ENCODE measurements at places on chromosomes 16 and 17.

DNA sequence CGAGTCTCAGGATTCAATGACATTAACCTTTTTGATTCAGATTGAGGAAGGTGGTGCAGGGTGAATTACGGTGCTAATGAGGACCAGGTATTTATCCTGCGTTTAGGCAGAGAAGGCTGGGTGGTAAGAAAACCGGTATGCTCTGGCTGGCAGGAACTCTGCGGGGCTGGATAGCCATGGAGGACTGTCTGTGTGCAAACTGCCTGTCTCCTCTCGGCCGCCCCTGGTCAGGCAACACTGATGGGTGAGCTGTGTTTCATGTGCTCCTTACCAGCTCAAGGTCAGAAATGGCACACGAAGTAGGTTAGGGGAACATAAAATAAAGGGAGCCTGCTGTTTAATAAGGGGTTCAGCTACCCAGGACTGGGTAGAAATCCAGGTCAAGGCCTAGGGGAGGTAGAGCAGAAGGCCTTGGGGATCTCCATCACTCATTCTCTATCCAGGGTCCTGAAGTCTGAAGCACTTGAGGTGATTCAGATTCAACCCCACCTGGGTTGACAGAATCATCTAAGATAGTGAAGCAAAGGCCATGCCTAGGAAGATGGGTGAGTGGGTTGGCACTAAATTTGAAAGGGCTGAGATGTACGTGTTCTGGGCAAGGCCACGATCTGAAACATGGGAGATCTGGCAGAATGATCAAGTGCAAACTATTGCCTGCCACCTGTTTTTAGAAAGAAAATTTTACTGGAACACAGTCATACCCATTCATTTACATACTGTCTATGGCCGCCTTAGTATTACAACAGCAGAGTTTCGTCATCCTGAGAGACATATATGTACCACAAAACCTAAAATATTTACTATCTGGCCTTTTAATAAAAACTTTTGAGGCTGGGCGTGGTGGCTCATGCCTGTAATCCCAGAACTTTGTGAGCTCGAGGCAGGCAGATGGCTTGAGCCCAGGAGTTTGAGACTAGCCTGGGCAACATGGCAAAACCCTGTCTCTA, 292.5 kb downstream of the XYLT1 start:
- DNase-seq, result no peak

- no peak for DNase-seq
Observed at GRCh38 chr17:73625991-73626673, 18.1 kb downstream of the SDK2 start.

DNA sequence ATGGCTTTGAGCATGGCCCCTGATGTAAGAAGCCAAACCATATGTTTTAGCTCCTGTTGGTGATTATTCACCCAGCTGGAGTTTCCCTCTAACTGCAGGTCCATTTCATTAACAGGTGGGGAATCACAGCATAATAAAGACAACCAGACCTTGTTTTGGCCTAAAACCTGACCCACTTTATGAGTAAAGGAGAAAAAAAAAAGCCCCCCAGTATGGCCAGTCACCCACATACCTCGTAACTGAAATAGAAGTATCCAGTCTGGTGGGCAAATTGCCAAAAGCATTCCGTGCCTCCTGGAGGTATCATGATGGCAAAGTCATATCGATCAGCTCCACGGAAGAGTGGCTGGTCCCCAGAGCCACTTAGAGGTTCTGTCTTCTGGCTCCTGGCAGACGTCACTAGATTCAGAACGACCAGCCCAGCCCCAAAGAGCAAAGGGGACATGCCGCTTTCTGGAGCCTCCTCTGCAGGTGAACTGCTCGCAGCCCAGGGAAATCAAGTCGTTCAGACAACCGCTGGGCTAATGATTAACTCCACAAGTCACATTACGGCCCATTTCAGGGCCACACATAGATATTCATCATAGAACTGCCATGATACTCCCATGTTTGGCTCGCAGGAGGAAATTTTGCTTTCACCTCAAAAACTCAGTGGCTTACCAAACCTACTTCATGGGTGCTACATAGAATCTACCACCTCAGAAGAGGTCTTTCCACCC, at the start of gene TMED6:
TMED6 (minus strand) TSS at position 478 of the 719 bp plus-strand sequence; CDS start at position 445, 33 bp downstream.
- DNase-seq, result no peak

- no peak for DNase-seq
Observed at GRCh38 chr17:1641065-1641403, 4.5 kb downstream of the SCARF1 start.

- DNase-seq, result no peak
Observed at GRCh38 chr17:3907483-3908216, 8.6 kb downstream of the P2RX1 start.

DNA sequence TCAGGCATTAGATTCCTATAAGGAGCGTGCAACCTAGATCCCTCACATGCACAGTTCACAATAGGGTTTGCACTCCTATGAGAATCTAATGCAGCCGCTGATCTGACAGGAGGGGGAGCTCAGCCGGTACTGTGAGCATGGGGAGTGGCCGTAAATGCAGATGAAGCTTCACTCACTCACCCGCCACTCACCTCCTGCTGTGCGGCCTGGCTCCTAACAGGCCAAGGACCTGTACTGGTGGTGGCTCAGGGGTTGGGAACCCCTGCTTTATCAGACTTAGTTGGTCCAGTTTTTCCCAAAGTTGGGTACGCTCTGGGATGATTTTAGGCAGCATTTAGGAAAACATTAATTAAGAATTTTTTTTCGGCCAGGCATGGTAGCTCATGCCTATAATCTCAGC, 103.8 kb downstream of the MARF1 start:
- peak; percentile 36 for DNase-seq

DNA sequence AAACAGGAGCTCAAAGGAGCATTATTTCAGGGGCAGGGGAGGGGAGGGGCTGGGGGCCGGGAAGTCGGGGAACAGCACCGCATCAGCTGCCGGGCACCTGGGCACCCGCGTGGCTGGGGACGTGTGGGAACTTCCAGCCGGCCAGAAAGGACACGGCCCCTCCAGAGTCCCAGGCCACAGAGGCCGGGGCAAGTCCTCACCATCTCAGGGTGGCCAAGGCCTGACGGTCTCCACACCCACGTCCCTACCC, 1.1 kb downstream of the PGAP6 start:
- no peak for DNase-seq

DNA sequence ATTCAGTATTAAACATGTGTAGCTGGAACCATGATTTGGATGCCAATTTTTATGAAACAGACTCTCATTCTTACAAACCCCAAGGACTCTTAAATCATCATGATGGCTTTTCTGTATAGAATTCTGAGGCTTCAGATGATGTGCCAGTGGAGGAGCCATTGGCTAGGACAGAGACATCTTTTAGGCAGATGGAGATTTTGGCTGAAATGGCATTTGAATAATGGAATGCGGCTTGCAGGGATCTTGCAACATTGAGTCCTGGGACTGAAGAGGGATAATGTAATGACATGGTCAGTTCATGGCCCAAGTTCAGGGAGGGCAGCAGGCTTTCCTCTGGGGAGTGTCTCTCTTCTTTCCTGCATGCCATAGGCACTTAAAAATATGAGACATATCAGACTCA, 172.4 kb downstream of the ABCA8 start:
- no peak for DNase-seq

DNA sequence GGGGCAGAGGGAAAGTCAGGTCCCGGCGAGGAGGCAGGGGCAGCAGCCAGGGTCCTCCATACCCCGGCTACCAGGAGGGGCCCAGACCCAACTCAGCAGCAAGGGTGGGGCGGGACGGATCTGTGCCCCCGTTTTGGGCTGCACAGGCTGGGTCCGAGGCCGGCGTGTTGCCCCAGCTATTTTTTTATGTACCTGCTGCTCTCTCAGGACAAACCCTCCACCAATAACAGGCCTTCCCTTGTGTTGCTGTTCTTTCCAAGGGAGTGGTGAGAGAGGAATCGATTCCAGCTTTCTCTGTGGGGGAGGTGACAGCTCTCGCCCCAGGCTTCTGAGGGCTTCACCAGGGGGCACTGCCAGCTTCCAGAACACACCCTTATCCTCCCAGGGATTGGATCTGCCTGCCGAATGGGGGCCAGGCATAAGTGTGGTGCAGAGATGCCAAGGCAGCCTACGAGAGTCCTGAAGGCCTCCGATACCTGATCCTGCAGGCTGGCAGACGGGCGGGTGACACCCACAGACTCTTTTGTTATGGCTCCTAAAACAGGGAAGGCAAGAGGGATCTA, 22.3 kb downstream of the RTN4RL1 start:
- DNase-seq, result no peak

DNA sequence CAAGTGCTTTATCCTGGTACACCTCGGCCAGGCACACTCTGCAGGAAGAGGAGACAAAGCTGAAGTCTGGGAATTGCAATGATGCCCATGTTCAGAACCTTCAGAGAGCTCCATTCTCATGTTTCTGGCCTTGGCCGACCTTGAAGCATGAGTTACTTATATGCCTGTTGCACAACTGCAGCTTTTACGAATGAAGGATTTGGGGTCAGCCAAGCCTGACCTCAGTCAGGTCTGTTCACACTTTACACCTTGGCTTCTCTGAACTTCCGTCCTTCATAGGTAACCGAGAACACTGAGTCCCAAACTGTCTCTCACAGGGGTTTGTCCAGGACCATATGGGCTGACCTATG, 66.7 kb downstream of the GTF3C1 start:
- no peak for DNase-seq

- DNase-seq, result no peak
Observed at GRCh38 chr16:22711847-22712246, 102.1 kb upstream of the HS3ST2 start.

GRCh38 chr17:73855720-73856333, 211.6 kb upstream of the SDK2 start:
- no peak for DNase-seq

- no peak for DNase-seq
Observed at GRCh38 chr17:45342871-45343526, 26.2 kb upstream of the MAP3K14 start.

GRCh38 chr17:18862011-18862410, 4.1 kb downstream of the PRPSAP2 start:
- DNase-seq, result no peak

DNA sequence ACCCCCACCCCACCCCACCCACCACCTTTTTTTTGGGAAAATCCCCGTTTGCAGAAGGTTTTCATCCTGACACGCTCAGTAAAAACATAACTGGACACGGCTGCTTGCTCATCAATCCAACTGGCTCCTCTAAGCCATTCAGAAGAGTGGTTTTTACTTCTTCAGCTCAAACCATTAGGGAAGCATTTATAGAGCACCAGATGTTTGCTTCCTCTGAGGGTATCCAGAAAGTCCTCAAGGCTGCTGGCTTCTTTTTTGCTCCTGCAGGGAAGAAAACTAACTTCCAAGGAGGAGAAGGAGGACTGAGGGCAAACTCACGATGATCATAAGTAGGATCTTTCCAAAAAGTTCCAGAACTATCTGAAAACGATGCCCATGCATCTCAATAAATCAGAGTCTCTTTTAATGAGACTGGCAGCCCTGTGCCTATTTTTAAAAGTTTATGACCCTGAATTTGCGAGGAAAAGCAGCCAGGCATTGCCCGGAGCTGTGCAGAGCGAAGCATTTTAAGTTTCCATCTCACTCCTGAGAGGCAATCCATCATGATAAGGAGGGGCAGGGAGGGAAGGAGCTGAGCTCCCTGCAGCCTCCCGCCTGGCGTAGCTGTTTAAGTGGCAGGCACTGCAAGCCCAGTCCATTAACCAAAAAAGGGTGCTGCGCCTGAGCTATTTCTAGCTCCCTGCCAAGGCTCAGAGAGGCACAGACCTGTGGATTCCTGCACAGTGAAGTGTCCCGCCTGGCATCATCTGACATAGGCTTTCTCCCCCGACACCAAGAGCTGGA, 146.3 kb upstream of the FOXF1 start:
- DNase-seq, result no peak

DNA sequence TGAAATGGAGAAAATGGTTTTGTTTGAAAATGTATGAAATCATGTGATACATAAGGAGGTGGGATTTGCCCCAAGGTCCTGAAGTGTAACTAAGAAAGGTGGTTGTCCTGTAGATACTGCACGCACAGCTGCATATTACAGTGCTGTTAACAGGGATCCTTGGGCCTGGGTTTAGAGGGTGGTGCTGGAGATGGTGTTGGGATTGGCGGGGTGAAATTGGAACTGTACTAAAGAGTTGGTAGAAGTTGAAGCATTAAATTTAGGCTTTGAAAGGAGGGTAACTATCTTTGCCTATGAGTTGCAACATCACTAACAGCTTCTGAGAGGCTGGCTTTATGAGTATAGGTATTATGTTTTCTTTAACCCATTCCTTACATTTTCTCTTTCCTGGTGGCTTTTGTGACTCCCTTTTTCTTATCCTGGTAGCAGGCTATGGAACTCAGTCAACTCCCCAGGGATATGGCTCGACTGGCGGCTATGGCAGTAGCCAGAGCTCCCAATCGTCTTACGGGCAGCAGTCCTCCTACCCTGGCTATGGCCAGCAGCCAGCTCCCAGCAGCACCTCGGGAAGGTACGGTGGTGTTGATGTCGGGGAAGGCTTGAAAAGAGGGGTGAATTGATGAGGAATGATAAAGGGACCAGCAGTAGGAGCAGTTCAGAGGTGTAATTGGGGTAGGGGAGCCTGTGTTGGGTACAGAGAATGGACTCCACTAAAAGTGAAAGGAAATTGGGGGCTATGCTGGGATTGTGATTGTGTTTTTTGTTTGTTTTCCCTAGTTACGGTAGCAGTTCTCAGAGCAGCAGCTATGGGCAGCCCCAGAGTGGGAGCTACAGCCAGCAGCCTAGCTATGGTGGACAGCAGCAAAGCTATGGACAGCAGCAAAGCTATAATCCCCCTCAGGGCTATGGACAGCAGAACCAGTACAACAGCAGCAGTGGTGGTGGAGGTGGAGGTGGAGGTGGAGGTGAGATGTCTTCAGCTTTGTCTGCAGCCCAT, 3.8 kb downstream of the FUS start:
- DNase-seq, result no peak

DNA sequence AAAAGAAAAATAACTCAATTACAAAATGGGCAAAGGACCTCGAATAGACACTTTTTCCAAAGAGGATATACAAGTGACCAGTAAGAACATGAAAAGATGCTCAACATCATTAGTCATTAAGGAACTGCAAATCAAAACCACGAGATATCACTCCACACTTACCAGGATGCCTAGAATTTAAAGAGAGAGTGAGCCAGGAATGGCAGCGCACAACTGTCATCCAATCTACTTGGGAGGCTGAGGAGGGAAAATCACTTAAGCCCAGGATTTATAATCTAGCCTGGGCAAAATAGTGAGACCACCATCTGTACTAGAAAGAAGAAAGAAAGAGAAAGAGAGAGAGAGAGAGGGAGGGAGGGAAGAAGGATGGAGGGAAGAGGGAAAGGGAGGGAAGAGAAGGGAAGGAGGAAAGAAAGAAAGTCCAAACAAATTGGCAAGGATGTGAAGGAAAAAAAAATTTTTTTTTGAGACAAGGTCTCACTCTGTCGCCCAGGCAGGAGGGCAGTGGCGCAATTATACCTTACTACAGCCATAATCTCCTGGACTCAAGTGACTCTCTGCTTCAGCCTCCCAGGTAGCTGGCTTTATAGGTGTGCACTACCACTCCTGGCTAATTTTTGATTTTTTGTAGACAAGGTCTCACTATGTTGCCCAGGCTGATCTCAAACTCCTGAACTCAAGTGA, 22.6 kb downstream of the TBX2 start:
- no peak for DNase-seq

- no peak for DNase-seq
Observed at GRCh38 chr16:9351440-9351839, 260.0 kb downstream of the HAPSTR1 start.
